ENCODE measurements at places on chromosomes 11 and 22. TPM values are rescaled to one million over a fixed set of nuclear protein-coding genes. Genes with fewer than 3 reads are reported as not detected.

DNA sequence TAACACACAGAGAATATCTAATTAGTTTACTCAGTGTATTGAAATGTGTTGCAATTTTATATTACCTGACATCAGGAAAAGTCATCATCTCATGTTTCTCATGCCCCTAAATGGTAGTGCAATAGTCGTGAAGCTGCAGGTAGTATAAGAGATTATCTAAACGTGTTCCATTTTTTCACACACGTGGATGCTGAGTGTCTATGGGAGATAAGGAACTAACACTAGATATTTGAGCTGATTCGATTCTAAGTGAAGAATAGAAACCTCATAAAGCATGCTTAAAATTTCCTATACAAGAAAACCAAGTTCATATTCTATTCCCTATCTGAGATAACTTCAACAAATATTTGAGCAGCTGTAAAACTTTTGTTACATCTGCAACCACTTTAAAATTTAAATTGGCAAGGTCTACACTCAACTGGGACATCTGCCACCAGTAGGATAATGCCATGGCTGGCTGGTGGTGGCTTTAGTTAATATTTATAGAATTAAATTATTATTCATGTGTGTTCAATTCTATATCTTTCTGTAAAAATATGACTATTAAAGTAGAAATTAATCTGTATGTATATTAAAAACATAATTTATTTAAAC, 388.8 kb downstream of the LUZP2 start:
- no peak for DNase-seq

- no peak for DNase-seq
Observed at GRCh38 chr22:48083502-48083901, 1321.1 kb downstream of the TBC1D22A start.

DNA sequence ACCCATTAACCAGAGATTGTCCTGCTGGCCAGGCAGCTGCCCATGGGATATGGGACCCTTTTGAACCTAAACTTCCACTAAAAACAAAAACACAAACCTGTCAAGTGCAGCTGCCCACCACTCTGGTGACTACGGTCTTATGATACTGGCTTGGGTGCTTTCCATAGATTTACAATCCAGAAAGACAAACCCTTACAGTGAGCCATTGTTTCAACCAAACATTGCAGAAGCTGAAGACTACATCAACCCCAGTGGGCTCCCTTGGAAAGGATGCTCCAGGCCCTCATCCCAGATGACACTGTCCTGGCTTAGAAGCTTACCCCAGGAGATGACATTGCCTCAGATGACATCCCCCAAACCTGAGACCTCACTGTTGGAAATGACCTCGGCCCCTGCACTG, 56.9 kb upstream of the WNT11 start:
- no peak for DNase-seq

DNA sequence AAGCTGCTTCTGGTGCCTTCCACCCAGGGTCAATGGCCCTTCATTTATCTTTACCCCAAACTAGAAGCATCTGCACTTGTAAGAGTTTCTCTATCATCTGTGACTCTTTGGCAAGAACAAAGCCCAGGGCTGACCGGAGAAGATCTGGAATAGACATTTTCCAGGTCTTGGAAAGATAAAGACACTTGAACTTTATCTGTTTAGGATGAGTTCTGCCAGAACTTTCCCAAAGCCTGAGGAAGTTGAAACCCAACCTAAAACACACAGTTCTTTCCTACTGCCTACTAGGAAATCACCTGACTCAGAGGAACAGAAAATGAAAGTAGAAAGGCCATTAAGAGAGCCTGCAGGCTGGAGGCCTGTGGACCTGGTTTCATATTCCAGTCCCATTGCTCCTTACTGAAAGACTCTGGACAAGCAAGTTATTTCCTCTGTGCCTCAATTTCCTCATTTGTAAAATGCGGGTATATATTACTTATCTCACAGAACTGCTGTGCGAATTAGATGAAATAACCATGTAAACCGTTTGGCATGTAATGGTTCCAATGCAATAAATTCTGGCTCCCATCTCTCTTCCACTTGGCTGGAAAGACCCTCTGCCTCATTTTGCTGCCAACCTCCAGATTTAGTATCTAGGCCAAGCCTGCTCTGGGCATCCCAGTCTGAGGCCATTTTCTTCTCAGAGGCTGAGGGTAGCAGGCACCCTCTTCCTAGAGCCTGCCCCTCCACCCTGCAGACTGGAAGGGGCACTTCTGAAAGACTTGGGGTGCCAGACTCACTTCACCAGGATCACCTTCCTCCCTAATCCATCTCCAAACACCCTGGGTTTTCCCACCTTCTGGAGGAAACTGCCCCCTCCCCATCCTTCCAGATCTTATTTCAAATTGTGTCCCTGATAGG, 1.2 kb downstream of the UBE2L6 start:
- DNase-seq, result peak; percentile 52

DNA sequence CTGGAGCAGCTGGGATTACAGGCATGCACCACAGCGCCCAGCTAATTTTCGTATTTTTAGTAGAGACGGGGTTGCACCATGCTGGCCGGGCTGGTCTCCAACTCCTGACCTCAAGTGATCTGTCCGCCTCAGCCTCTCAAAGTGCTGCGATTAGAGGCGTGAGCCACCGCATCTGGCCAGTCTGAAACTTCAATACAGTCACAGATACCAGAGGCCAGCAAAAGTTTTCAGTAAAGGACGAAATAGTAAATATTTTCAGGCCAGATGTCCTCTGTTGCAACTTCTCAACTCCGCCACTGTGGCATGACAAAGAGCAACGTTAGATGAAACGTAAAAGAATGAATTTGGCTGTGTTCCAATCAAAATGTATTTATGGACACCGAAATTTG, 403.6 kb downstream of the MN1 start:
- no peak for DNase-seq

DNA sequence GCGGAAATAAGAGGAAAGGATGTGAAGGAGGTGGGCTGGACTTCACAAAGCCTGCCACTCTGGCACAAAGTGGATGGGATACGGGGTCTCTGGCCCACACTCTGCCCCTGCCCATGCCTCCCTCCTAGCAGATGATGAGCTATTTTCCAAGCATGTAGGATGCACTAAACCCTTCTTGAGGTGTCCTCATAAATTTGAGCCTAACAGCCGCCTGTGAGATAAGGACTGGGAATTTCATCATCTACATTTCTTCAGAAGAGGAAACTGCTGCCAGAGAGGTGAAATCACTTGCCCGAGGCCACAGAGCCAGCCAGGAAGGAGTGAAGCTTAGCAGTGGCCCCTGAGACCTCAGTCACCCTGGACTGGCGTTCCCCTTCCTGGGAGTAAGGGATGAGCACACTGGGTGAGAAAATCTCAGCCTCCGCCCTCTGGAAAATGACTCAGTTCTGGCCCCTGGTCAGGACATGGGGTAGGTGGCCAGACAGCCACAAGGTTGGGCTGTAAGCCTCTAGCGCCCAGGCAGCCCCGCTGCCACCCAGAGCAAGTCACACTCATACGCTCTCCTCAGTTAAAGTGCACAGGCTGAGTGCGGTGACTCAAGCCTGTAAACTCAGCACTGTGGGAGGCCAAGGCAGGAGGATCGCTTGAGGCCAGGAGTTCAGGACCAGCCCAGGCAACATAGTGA, 27.9 kb downstream of the MB start:
- DNase-seq, result peak; percentile 65

- peak; percentile 38 for DNase-seq
Observed at GRCh38 chr11:36300650-36301049, 4.6 kb downstream of the PRR5L start.

DNA sequence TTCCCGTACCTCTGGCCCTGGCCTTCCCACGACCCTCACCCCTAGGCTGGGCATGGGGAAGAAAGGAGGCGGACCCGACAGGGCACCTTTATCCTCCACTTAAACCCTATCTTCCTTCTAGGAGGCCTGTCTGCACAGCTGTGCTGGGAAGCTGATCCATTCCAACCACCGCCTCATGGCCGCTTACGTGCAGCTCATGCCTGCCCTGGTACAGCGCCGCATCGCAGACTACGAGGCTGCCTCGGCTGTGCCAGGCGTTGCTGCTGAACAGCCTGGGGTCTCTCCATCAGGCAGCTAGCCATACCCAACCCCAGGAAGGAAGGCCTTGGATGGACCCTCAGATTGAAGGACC, 599 bp downstream of the TIMM10B start:
- DNase-seq, result no peak

GRCh38 chr22:26522012-26522411, 9.7 kb upstream of the TFIP11 start:
- no peak for DNase-seq

- peak; percentile 76 for DNase-seq
Observed at GRCh38 chr11:110755941-110756340, 43.7 kb upstream of the ARHGAP20 start.

DNA sequence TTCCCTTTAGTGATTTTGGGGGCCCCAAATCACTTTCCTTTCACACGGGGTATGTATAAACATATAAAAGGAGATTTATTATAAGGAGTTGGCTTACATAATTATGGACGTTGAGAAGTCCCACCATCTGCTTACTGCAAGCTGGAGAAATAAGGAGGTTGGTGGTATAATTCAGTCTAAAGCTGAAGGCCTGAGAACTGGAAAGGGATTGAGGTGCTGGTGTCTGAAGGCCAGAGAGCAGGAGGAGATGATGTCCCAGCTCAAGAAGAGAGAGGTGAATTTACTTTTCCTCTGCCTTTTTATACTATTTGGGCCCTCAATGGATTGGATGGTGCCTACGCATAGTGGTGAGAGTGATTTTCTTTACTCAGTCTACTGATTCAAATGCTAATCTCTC, 1.3 kb upstream of the ZNF202 start:
- DNase-seq, result no peak

DNA sequence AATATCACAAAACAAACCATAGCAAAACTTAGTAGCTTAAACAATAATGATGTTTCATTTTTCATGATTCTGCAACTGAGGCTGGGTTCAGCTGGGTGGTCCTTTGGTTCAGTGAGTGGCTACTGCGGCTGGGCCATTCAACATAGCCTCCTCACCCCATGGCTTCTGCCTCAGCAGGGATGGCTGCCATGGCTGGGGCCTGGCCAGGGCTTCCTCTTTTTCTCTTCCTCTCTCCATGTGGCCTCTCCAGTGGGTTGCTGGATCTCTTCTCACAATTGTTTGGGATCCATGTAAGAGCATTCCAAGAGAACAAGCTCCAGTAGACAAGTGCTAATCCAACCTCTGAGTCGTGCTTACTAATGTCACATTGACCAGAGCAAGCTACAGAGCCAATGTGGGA, 248.6 kb upstream of the PLET1 start:
- peak; percentile 10 for DNase-seq

DNA sequence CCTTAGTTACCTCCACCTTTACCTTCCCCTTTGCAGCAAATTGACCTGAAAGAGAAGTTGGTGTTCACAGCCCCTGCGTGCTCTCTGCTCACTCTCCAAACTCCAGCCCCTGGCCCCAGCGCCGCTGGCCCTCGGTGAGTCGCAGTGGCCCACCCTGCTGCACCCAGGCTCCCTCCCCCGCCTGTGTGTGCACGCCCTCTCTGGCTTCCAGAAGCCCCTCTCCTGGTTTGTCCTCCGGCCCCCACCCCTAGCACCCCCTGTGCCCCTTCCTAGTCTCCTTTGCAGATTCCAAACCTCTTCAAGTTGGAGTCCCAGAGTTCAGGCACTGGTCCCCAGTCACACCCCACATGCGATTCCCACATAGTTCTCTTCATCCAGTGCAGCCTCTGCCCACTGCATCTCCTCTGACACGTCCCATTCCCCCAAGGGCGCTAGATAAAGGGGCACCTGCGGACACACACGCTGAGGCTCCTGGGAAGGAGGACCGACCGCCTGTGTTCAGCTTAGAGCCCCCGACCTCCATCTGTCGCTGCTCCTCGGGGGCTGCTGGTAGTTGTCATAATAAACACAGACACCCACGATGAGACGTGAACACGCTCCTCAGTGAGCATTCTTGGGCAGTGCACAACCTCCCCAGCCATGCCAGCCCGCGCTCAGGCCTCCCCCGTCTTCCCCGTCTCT, 1.5 kb upstream of the PHRF1 start:
- peak; percentile 7 for DNase-seq

DNA sequence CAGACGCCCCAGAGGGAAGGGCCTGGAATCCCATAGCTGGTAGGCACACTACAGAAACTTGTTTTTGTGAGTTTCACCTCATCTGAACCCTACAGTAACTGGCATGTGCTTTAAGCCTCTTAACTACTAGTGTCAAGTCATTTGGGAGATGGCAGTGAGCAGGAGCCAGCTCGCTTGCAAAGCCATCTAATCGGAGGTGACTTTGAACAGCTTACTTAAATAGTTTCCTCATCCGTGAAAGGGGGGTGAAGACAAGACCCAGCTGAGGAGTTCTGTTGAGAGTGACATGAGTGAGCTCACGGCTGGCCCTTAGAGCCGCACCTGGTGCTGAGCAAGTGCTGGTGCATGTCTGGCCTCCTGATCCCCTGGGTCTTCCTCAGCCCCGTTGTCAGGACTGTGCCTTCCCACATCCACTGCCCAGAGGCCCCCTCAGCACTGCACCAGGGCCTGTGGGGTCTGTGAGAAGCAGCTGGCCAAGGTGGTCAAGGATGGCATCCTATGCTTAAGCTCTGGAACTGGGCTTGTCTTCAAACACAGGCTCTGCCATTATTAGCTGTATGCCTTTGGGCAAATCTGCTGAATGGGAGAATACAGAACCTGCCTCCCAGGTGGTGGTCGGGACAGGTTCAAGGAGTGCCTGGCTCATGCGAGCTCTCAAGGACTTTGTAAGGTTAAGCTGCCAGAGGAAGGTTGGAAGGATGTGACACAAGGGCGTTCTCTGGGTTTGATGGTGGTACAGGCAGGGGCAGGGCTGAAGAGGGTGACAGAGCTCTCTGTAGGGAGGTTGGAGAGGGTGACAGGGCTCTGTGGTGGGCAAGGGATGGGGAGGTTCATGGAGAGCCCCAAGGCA, 27.3 kb downstream of the INCENP start:
- DNase-seq, result no peak

- DNase-seq, result no peak
Observed at GRCh38 chr11:117595440-117595839, 201.6 kb downstream of the DSCAML1 start.

GRCh38 chr22:20324139-20324516, 4.3 kb upstream of the DGCR6L start:
- DNase-seq, result no peak

DNA sequence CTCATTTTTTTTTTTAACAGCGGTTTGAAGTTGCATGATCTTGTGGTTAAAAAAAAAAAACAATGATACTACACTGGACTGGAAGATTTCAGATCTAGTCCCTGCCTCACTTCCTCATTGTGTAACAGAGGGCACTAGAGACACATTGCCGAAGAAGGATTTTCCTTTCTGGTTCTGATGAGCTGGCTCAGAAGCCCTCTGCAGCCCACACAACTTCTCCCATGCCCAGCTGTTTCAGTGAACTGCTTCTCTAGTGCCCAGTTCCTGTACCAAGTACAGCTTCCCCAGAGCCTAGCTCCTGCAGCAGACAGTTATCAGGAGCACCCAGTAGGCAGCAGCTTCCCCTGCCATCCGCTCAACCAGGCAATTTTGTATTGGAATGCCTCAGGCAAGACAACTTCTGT, 29.5 kb upstream of the ANO5 start:
- no peak for DNase-seq

The SERHL2 gene
- 1.5 TPM for total RNA-seq

The TEX54 gene
- total RNA-seq, result not detected

The APOL5 gene
- total RNA-seq, result not detected

The MRE11 gene
- total RNA-seq, result 19.0 TPM

The OR8G1 gene
- total RNA-seq, result not detected

The SCO2 gene
- total RNA-seq, result 7.7 TPM

The DRICH1 gene
- total RNA-seq, result not detected

The SGSM1 gene
- total RNA-seq, result not detected

The PRR5L gene
- total RNA-seq, result 19.3 TPM

The SMDT1 gene
- 2.6 TPM for total RNA-seq

The OR8H1 gene
- total RNA-seq, result not detected

All from LHCN-M2 (cell line).